ENCODE measurements at places on chromosomes 1 and 21. TPM values are rescaled to one million over a fixed set of nuclear protein-coding genes. Genes with fewer than 3 reads are reported as not detected.

GRCh38 chr1:14594045-14594444 is 4.4 kb upstream of the KAZN start:
- H3K4me1 ChIP-seq, result no peaks in the 10 kb centered on the region
- no peak overlapping the region for H3K4me3 ChIP-seq
- H3K36me3 ChIP-seq, result no peaks in the 10 kb centered on the region
- DNase-seq, result no peak
- peaks cover 12% of the 10 kb centered on the region for H3K27me3 ChIP-seq
- no peak overlapping the region for H3K27ac ChIP-seq

- H3K4me1 ChIP-seq, result peaks cover 24% of the 10 kb centered on the region
- no peak overlapping the region for H3K27ac ChIP-seq
- H3K27me3 ChIP-seq, result no peaks in the 10 kb centered on the region
- DNase-seq, result no peak
- H3K4me3 ChIP-seq, result no peak overlapping the region
These were observed 16.5 kb downstream of the SLC37A1 start for GRCh38 chr21:42530167-42530518.

DNA sequence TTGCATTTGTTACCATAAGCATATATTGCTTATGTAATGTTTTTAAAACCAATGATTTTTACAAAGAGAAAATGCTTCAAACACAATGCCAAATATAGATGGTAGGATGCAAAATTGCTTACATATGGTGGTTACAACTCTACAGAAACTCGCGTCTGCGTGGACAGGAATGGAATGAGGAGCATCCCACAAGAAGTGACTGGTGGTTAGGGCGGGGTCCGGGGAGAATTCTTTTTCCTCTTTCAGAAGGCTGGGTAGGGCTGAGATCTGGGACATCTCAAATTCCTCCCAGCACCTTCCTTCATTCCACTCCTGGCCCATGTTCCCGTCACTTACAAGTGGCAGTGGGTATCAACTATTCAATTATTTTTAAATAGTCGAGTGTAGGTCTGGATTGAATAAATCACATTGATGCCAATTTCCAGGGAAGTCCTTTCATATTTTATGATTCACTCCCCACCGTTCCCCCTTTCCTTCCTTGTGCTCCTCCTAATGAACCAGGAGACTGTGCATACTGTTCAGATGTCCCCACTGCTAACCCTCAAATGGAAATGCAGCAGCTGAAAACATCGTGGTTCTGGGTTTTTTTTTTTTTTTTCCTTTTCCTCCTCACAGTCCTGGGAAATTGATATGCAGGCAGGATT is 174.5 kb upstream of the POU3F1 start:
- peaks cover 9% of the 10 kb centered on the region for H3K27me3 ChIP-seq
- H3K36me3 ChIP-seq, result no peaks in the 10 kb centered on the region

GRCh38 chr1:231442735-231443134 is 20.6 kb upstream of the EGLN1 start:
- H3K27ac ChIP-seq, result no peak overlapping the region
- H3K36me3 ChIP-seq, result no peaks in the 10 kb centered on the region
- peaks cover 5% of the 10 kb centered on the region for H3K27me3 ChIP-seq
- no peak for DNase-seq
- H3K4me1 ChIP-seq, result no peaks in the 10 kb centered on the region

DNA sequence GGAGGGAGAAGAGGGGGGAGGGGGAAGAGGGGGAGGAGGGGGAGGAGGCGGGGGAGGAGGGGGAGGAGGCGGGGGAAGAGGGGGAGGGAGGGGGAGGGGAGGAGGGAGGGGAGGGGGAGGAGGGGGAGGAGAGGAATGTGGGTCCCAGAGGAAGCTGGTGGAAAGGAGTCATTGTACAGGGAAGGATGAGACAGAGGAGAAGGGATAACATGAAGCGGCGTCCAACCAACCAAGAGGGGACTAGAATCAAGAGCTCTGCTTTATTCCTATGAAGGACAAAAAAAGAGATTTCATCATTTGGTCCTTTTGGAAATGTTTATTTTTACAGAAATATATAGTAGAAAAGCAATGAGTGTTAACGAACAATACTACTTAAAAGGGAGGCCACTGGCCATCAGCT is 24.5 kb downstream of the COA6 start:
- no peak overlapping the region for H3K4me3 ChIP-seq
- H3K27ac ChIP-seq, result no peak overlapping the region
- no peak for DNase-seq
- H3K27me3 ChIP-seq, result no peaks in the 10 kb centered on the region

- H3K27me3 ChIP-seq, result no peaks in the 10 kb centered on the region
- no peak for DNase-seq
- no peak overlapping the region for H3K27ac ChIP-seq
- no peaks in the 10 kb centered on the region for H3K36me3 ChIP-seq
- no peak overlapping the region for H3K4me3 ChIP-seq
These were observed 415.9 kb downstream of the PTPRC start for GRCh38 chr1:199054694-199055093.

DNA sequence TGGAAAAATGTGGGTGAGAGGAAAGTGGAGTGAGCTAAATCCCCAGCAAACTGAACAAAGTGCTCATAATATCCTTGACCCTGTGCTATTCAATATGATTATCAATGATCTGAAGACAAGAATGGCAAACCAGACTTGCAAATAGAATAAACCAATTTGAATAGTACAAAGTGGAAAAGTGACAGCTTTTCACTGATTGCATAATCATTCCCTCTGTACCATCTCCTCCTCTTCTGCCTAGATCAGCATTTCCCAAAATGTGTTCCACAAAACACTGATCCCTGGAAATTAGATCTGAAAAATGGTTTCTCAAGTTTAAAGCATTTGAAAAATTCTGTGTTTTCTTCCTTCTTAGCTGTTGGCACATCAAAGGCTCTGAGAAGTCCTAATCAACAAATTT is 8.1 kb downstream of the MTF1 start:
- H3K27ac ChIP-seq, result no peak overlapping the region
- no peak overlapping the region for H3K4me3 ChIP-seq
- H3K36me3 ChIP-seq, result no peaks in the 10 kb centered on the region
- no peaks in the 10 kb centered on the region for H3K4me1 ChIP-seq
- DNase-seq, result no peak

DNA sequence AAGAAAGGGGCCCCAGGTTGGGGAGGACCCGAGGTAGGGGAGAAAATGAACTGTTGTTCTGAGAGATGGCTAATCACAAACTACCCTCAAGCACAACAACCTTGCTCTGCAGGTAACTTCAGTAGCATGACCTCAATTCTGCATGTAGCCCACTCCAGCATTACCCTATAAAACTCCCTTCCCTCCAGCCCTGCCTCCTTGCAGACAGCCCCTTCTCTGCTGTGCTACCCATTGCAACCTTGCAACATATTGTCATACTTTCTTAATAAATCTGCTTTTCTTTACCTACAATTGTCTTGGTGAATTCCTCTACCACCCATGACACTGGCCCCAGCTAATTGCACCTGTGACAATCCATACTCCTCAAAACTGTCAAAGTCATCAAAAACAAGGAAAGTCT is 428.9 kb downstream of the MATN1 start:
- no peaks in the 10 kb centered on the region for H3K36me3 ChIP-seq
- H3K27me3 ChIP-seq, result peaks cover 5% of the 10 kb centered on the region
- no peak overlapping the region for H3K4me3 ChIP-seq

ATP6V1G3 gene
- not detected for total RNA-seq

CNR2 gene
- total RNA-seq, result not detected

ACTN2 gene
- total RNA-seq, result not detected

GBP7 gene
- 0.63 TPM for total RNA-seq
